AG04450 (cell line): ENCODE measurements at places on chromosomes 4 and X.

DNA sequence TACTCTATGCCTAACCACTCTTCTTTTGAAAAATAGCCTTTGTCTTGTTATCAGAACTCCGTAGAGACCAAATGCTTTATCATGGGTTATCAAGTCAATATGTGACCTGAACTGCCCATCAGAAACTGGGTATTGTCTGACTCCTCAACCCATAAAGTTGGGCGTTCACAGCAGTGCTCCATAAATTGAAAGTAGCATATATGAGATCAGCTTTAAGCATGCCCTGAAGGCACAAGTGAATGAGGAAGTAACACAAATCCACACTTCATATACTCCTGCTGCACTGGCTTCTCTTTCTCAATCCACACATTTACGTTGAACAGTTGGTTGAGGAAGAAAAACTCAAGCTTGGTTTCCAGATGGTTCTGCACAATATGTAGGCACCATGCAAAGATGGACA, 1106.0 kb downstream of the STIM2 start:
- no peak for DNase-seq

DNA sequence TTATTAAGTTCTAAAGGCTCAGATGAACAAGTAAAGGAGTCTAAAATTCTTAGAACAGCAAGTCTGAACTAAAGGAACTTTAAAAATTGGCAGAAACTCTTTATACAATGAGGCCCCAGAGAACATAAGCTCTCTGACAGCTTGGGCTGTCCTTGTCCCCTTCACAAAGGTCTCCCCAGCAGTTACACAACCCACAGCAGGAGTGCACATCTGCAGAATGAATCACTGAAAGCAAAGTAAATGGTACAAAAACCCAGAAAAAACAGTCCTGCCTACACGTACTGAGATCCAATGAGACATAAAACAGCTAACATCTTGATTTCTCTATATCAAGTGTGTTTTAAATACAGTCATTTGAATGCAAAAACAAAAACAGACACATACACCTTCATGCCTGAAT, 18.7 kb downstream of the RBBP7 start:
- DNase-seq: no peak

- peak; percentile 20 for DNase-seq
Observed at GRCh38 chrX:54540289-54540688, 10.3 kb downstream of the GNL3L start.

DNA sequence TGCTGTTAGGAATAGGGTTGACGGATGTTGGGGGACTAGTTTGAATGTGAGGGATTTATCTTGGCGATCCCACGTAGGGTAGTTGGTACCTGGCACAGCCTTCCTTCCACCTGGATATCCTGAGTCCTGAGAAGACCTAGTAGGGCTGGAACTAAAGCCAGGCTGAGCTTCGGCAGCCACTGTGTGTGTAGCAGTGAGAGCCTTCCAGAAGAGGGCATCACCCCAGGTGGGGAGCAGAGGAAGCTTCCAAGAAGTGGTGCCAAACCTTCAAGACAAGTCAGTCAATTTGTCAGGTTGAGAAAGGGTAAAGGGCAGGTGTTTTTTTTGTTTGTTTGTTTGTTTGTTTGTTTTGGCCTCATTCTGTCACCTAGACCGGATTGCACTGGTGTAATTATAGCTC, 1.2 kb upstream of the FGFBP2 start:
- no peak for DNase-seq

GRCh38 chr4:47929682-47930201, 15.4 kb upstream of the NFXL1 start:
- DNase-seq: no peak

DNA sequence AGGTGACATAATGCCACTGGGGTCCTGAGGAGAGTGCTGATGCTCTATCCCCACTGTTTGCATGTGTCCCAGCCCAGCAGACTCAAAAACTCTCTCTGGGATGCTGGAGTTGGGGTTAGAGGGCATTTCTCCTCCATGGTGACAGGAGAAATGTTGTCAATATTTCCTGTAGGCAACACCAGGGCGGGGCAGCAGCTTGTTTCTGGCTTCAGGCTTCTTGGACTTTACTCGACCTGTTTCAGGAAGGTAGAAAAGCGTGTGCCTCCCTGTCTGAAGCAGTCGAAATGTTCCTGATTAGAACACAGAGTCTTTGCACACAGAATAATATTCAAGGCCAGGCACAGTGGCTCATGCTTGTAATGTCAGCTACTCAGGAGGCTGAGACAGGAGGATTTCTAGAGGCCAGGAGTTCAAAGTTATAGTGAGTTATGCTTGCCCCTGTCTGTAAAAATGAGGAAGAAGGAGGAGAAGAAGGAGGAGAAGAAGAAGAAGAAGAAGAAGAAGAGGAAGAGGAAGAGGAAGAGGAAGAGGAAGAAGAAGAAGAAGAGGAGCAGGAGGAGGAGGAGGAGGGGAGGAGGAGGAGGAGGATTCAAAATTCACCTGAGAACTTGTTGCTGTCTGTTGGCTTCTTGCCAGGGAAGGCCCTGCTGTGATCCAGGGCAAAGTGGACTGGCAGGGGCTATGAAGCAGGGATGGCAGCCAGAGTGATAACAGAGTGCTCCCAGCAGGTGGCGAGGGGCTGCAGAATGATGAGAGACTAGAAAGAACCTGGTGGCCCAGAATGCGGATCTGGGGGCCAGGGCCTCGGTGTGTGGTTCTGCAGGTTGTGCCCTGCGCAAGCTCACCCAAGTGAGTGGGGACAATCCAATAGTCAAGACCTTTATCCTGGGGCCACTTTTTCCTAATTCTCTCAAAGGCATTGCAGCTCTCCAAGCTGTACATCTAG, 82.9 kb downstream of the RTL5 start:
- DNase-seq: no peak
